ENCODE measurements at places on chromosomes 11 and 22.
A peak's percentile ranks its signal among the peaks of the same experiment; 100 is the strongest.

DNA sequence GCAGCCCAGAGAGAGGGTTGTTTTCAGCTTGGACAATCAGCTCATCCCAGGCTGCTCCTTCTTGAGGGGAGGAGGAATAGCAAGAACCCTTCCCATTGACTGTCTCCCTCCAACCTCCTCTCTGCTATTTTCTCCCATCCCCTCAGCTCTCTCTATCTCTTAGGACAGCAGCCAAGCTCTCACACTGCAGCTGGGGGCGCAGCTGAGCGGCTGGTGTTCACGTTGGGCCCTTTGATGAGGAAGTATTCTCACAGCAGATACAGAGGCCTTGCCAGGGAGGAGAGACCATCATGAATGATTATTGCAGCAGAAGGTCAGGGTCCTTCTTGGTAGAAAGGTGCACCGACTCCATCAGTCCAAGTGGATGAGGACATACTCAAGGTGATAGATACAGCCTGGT, 26.5 kb upstream of the CADM1 start:
- no peak for DNase-seq

GRCh38 chr22:37455896-37456295, 28.6 kb upstream of the ELFN2 start:
- DNase-seq, result peak; percentile 28

- no peak for DNase-seq
Observed at GRCh38 chr11:10272132-10272531, 21.9 kb downstream of the SBF2 start.

DNA sequence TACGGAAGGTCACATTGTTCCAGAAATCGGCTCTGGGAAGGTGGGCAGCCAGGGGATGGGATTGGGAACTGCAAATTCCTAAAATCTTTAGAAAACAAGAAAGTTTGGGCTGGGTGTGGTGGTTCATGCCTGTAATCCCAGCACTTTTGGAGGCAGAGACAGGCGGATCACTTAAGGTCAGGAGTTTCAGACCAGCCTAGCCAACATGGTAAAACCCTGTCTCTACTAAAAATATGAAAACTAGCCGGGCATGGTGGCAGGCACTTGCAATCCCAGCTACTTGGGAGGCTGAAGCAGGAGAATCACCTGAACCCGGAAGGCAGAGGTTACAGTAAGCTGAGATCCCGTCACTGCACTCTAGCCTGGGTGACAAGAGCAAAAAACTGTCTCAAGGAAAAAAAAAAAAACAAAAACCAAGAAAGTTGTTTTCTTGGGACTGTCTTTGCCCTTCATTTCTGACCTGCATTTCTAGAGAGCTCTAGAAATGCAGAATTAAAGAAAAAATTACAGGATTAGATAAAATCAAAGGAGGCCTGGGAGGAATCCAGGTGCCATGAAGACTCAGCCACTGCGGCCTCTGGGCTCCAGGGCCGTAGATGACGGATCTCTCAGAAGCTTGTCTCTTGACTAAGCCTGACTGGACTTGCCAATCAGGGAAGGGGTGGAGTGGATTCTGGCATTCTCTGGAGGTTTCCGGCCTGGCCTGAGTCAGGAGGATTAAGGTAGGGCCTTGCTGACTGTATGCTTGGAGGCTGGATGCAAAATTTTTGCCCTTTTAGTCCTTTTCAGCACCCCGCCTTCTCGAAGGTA, 5.3 kb upstream of the MALAT1 start:
- DNase-seq, result peak; percentile 80

GRCh38 chr11:27563201-27563600, 56.6 kb upstream of the LIN7C start:
- no peak for DNase-seq

- no peak for DNase-seq
Observed at GRCh38 chr11:69030301-69030700, 17.3 kb upstream of the MRGPRF start.

DNA sequence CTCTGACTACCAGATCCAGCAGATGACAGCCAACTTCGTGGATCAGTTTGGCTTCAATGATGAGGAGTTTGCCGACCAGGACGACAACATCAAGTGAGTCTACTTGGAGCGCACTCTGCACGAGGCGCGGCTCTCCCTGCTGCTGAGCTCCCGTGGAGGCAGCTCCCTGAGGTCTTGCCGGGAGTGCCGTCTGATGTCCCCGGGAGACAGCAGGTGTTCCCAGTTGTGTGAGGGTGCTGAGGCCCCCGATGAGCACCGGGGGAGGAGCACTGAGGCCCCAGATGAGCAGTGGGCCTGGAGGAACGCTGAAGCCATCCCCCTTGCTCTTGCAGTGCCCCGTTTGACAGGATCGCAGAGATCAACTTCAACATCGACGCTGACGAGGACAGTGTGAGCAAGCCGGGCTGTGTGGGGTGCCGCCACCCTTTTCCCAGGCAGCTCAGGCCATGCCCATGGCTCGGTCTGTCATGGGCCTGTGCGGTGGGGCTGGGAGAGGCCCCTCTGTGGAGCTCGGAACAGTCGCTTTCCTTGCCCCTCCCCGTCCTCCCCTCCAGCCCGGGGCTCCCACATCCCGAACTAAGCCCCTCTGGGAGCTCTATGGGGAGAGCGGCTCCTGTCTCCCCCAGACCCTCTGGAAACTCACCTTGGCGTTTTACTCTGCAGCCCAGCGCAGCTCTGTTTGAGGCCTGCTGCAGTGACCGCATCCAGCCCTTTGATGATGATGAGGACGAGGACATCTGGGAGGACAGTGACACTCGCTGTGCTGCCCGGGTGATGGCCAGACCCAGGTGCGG, 37.1 kb downstream of the SBF1 start:
- no peak for DNase-seq

- DNase-seq, result no peak
Observed at GRCh38 chr11:125351033-125351867, 144.8 kb downstream of the FEZ1 start.

- DNase-seq, result no peak
Observed at GRCh38 chr11:32198053-32198452, 107.2 kb downstream of the RCN1 start.

- no peak for DNase-seq
Observed at GRCh38 chr11:46099963-46100316, 21.3 kb downstream of the PHF21A start.

DNA sequence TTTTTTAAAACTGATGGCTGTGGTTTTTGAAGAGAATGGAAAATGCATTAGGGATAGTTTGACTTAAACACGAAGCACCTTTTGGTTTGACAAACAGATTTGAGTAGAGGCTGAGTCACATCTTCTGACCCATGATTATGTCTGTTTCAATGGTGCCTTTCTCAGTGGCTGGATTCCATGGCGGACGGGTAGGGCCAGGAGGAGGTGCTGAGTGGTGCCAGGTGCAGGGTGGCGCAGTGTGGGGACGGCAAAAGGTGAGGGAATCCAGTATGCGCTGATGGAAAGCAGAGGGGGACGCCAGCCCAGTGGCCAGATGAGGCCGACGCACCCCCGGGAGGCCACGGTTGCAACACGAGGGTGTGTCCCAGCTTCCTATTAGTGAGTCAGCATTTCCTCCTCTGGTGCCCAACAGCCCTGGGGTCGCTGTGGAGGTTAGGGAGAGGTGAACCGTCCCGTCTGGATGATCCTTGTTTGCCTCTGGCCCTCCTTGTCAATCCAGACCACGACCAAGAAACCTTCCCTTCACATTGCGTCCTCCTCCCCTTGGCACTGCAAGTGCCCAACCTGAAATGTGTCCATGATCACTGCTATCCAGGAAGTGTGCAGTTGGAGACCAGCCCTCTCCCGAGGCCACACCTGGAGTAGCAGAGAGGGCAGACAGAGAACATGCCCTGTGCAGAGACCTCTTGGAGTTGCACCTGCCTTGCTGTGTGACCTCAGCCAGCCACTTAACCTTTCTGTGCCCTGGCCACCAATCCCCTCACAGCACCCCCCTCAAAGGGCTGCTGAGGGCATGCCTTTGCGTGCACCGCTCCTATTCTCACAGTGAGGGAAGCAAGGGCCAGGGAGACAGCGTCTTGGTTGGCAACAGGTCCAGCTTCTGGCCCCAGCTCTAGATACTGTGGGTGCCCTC, 32.5 kb upstream of the ATXN10 start:
- DNase-seq, result peak; percentile 100

- DNase-seq, result peak; percentile 23
Observed at GRCh38 chr11:19311308-19312030, 70.7 kb upstream of the E2F8 start.

DNA sequence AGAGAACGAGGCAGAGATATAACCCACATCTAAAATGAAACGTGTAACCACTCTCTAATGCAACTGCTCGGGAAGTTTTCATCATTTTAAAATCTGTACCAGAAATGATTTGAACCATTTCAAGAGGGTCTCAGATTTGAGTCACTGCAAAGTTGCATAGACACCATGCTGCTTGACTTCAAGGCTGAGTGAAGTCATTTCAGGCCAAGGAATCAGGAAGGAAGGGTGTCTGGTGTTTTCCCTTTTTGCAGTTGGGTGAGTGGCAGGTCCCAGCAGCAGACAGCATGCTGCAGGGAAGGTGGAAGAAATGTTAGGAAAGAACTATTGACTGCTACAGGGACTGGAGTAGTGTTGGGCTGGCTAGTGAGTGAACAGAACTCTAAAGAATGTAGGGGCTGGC, 16.5 kb downstream of the TANGO2 start:
- DNase-seq, result no peak

- DNase-seq, result no peak
Observed at GRCh38 chr11:72441752-72442207, 7.4 kb upstream of the CLPB start.

DNA sequence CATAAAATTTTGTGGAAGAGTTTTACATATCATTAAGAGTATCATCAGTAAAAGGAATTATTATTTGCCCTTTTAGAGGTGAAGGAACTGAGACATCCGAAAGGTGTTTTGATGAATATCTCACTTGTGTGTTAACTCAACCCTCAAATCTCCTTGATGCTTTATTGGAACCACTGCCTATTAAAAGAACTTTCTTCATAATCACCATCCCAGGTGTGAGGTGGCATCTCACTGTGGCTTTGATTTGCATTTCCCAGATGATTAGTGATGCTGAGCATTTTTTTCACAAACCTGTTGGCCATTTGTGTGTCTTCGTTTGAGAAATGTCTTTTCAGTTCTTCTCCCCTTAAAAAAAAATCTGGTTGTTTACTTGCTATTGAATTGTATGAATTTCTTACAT, 134.0 kb upstream of the SYN3 start:
- no peak for DNase-seq

GRCh38 chr11:123551079-123551478, 103.3 kb downstream of the SCN3B start:
- DNase-seq, result no peak

DNA sequence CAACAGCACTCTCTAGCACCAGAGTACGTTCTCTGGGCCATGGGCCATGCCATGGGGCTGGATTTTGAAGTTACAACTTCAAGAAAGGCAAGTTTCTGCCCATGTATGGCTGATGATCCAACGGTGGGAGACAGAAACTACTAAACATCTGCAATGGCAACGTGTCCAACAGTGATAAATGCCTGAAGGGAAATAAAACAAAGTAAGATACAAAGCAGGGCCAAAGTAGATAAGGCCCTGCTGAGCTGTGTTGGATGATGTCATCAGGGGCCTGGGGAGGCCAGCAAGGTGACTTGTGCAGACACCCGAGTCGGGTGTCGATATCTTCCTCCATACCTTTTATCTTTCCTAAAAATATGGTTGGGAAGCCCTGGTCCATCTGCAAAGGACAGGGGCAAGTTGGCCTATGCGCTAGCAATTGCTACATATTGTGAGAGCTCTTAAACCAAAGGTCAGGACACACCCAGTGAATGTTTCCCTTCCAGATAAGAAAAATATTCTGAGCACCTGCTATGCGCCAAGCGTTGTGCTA, 487.2 kb downstream of the MN1 start:
- no peak for DNase-seq

GRCh38 chr11:66277471-66278362, at the start of gene CNIH2:
TSS of gene CNIH2 (plus strand) at chr11:66278175. CDS start at chr11:66278457, 282 bp downstream.
- no peak for DNase-seq

DNA sequence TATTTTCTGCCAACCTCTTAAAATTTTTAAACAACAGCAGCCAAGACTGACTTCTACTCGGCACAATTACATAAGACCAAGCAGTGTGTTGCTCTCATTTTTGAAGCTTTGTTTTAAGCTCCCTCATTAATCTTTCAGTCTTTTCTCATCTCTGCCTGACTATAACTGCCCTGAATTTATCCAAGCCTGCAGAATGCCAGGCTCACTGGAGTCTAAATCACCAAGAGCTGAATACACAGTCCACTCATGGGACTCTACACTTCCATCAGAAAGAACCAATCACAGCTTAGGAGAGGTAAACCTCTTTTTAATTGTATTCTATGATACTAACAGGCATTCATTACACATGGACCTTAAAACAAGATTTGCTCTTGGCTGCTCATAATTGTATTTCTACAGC, 178.7 kb downstream of the CADM1 start:
- no peak for DNase-seq

- no peak for DNase-seq
Observed at GRCh38 chr11:94545264-94546161, 1.8 kb downstream of the FUT4 start.

- DNase-seq, result no peak
Observed at GRCh38 chr11:111360150-111361043, 18.7 kb downstream of the POU2AF1 start.

GRCh38 chr11:68546555-68546954, 86.0 kb downstream of the PPP6R3 start:
- no peak for DNase-seq

DNA sequence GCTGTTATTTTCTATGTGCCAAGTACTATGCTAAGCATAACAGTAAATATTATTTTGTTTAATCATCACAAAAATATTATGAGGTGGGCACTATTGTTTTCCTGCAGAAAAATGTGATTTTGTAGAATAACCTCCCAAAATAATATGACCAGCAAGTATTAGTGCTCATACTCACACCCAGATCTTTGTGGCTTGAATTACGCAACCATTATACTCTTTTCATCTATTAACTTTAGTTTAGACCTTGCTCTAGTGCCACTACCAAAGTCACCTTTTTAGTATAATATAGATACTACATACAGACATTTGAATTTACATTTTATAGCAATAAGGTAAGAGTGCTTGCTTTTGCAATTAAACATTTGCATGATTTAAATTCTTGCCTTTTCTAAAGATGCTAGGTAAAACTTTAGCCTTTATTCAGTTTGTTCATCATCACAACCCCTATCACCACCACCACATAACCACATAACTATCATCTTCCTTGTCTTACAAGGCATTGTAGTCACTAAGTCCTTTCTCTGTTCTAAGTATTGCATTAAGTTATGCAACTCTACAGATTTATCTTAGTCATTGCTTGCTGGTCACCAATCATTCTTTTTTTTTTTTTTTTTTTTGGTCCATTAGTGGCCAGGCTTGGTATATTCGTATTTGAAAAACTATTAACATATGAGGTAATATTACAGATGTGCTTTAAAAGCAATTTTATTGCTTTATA, 68.4 kb downstream of the GAS2 start:
- DNase-seq, result no peak
